ENCODE measurements at places on chromosomes 4 and X.
A peak's percentile ranks its signal among the peaks of the same experiment; 100 is the strongest.

DNA sequence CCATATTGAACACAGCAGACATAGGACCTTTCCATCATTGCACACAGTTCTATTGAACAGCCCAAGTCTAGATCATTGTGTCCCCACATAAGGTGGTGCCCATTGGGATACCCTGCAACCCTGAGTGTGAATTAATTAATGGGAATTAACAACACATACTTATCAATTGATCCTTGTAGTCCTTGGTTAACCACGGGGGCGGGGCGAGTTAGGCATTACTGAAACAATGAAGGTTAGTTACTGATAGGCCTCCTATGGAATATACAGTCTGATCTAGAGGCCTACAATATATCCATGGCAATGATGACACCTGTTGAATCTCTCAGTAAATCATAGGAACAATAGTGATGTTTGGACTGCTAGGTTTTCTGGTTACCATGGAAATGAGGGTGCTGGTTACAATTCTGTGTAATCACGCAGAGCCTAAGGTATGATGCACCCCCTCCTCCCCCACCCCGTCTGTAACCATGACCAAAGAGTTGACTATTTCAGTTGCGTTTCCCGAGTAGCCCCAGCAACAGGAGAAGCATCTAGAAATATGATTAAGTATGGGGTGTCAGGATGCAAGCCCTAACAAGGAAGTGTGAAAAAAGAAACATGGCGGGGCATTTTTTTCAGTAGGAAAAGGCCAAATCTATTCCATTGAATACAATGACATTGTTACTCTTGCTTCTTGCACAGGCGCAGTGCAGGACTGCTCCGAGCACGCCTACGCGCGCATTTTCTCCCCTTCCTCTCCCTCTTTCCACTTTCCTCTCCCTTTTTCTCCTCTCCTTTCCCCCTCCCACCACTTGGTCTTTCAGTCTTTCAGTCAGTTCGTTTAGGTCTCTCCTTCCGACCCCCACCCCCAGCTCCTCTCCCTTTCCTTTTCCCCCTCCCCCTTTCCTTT is 677 bp upstream of the NONO start:
- peak; percentile 46 for DNase-seq

GRCh38 chrX:150847088-150847487 is 51.4 kb downstream of the CD99L2 start:
- no peak for DNase-seq

DNA sequence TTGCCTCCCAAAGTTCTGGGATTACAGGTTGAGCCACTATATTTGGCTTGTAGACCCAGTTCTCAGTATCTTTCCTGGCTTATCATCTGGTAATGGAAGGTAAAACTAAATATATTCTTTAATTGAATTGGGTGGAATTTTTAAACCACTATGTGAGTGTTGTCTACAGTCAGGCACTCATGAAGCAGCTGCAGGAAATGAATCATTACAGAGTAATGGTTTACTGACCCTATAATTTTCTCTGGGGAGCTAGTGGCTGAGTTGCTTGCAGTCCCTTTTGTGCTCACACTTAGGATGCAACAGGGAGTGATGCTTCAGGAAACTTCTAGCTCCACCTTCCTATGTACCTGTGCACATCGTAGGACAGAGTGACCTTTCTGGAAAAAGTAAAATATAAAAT is 4.1 kb upstream of the UGT2B7 start:
- no peak for DNase-seq

DNA sequence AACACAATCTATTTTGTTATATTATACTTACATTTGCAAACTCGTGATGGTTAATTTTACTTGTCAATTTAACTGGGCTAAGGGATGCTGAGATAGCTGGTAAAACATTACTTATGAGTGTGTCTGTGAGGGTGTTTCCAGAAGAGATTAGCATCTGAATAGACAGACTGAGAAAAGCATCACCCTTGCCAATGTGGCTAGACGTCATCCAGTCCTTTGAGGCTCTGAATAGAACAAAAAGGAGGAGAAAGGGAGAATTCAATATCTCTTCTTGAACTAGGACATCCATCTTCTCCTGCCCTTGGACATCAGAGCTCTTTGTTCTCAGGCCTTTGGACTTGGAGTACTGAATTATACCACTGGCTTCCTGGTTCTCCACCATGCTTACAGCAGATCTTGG is 154.6 kb downstream of the EPHA5 start:
- DNase-seq: no peak

- no peak for DNase-seq
Observed at GRCh38 chr4:53103481-53103880, 241.4 kb downstream of the RASL11B start.

- peak; percentile 5 for DNase-seq
Observed at GRCh38 chr4:35038079-35038805, 1206.1 kb downstream of the ARAP2 start.

DNA sequence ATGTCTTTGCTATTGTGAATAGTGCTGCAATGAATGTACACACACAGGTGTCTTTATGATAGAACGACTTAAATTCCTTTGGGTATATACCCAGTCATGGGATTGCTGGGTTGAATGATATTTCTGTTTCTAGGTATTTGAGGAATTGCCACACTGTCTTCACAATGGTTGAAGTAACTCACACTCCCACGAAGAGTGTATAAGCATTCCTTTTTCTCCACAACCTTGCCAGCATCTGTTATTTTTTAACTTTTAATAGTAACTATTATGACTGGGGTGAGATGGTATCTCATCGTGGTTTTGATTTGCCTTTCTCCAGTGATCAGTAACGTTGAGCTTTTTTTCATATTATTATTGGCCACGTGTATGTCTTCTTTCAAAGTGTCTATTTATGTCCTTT is 17.6 kb upstream of the DCUN1D4 start:
- DNase-seq: no peak

GRCh38 chrX:132088864-132089263 is 39.0 kb downstream of the FRMD7 start:
- no peak for DNase-seq

- DNase-seq: no peak
Observed at GRCh38 chr4:169996379-169997240, 29.6 kb downstream of the MFAP3L start.

DNA sequence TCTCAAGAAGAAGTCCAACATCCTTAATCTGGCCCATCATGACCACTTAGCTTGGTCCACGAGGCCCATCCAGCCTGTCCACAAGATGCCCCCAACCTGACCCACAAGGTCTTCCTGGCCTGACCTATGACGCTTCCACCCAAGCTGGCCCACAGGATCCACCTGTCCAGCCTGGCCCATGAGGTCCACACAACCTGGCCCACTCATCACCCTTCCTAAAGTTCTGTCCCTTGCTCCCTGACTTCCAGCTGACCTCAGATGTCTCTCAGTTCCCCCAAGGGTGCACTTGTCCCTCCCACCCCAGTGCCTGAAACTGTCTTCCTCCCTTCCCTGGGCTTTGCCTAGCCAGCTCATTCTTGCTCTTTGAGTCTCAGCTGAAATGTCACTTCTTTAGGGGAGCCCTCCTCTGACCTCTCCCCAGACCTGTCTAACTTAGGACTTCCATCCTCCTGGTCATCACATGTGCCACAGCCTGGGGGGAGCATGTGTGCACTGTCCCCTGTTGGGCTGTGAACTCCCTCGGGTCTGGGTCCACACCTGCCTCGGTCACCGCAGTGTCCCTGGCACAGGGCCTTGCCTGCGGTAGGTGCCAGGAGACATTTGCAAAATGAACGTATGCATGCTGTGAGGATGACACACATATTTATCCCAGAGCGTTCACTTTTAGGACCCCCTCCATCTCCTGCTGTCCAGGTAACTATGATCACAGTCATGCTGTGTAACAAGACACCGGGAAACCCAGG is 61.7 kb downstream of the EVC start:
- DNase-seq: no peak

DNA sequence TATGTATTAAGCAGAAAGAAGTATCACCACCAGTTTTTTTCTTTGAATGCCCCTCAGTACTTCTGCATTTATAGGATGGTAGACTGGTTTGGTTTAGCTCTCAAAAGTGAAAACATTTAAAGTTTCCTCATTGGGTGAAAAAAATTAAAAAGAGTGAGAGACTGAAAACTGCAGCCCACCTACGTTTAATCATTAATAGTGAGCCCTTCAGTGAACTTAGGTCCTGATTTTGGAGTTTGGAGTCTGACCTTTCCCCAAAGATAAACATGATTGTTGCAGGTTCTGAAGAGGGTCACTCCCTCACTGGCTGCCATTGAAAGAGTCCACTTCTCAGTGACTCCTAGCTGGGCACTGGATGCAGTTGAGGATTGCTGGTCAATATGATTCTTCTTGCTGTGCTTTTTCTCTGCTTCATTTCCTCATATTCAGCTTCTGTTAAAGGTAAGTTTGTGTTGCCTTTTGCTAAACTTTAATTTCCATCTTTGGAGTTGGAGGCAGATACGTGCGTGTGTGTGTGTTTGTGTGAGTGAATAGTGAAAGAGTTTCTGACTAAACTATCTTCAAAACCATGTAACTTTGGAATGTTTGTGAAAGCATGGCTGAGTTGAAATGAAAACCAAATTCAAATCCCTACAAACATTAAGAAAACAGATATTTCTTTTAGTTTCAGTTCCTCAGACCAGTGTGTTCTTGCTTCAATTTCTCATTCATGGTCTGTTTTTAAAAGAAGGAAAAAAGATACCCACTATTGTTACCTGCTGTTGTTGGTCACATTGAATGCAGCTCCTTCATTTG is at the start of gene MTTP:
TSS of gene MTTP (plus strand) at position 295 of the 795 bp plus-strand sequence. CDS start at position 381, 86 bp downstream.
- DNase-seq: no peak

- DNase-seq: no peak
Observed at GRCh38 chrX:30373479-30373878, 64.3 kb upstream of the NR0B1 start.

DNA sequence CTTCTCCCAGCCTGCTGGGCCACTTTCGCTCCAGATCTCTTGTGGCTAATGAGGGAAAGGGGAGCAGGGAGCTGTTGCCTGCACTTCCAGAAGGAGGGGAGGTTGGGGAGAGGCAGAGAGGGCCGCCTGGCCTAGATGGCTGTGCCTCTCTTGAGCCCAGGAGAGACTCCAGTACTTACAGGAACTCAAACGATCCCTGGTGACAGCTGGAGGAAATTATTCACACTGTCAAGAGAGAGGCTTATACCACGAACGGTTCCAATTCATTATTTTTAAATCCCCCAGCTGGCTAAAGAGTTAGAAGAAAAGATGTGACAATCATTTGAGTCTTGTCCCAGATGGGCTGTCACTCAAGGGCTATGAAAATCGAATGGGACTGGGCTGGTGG is 96.1 kb downstream of the PHKA2 start:
- DNase-seq: peak; percentile 92

DNA sequence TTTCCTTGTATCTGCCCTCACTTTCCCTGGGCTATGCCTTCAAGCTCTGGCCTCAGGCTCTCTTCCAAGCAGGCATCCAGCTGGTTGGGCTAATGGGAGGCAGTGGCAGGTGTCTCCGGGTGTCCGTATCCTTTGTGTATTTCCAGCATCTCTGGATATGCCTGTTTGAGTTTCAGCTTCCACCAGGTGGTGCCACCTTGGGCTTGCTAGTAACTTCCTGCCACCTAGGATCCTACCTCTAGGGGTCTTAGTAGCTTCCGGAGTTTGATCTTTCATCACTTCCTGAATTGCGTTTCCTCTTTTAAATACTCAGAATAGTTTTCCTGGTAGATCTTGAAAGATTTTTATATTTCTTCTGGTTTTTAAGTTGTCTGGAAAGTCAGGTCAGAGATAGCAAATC is 23.2 kb upstream of the ANOS1 start:
- no peak for DNase-seq

DNA sequence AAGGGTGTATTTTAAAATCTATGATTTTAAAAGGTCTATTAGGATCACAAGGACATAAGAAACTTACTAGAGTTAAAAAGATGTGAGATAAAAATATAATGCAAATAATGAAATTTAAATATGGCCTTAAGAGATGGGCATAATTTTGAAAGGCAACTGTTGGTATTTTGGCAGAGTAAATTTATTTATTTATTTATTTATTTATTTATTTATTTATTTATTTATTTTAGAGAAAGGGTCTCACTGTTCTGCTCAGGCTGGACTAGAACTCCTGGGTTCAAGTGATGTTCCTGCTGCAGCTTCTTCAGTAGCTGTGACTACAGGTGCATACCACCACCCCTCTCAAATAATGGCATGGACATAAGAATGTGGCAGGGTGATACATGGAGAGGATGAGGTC is 932.1 kb upstream of the LCORL start:
- DNase-seq: no peak

GRCh38 chrX:25105221-25105620 is 89.5 kb upstream of the ARX start:
- DNase-seq: no peak

DNA sequence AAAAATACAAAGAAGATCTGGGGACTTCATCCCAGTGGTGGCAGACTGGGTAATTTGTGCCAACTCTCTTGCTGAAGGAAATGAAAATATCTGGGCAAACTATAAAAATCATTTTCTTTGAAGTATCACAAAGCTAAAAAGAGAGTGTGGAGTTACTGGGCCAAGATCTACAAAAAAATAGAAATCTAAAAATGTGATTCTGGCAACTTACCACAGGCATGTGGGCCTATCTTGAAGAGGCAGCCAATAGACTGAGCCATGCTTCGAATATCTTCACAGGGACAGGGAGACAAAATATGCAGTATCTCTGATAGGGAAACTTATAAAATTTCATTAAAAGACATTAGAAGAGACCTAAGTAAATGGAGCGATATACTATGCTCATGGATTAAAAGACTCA is 168.8 kb downstream of the RCHY1 start:
- DNase-seq: no peak

GRCh38 chrX:96556886-96557285 is 127.8 kb upstream of the DIAPH2 start:
- no peak for DNase-seq

- no peak for DNase-seq
Observed at GRCh38 chr4:3299976-3300671, 7.3 kb downstream of the RGS12 start.

DNA sequence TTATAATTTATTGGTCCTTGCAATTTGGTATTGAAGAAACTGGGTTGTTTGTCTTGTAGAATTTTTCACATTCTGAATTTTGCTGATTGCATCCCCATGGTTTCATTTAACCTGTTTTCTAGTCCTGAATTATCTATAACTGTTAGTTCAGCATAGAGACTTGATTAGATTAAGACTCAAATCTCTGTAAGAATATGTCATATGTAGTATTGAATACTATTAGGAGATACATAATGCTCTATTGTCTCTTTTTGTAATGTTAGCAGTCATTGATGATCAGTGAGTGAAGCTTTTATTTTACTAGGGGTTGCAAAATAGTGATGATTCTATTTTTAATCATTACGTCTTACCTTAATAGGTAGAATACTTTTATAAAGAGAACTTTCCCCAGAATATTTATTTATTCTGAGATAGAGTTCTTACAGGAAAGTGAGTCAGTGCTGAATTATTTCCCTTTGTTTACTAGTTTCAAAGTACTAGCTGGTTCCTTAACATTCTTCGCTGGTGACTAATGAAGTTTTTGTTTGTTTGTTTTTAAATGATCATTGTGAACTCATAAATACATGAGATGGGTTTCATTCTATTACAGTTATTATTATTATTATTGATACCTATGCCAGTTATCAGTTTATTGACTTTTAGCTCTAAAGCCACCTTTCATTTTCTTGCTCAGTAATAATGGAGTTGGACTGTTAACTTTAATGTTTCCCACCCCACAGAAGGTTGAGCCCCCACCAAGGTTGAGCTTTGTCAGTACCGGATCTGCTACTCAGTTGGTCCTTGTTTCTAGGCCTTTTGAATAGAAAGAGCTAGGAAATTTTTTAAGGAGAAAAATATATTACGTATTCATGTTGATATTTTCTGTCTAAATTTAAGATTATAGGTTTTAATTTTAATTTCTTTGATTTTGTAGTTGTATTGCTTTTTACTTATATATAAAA is 102.3 kb downstream of the LARP1B start:
- DNase-seq: no peak
